ENCODE measurements at places on chromosomes 12 and 14.

DNA sequence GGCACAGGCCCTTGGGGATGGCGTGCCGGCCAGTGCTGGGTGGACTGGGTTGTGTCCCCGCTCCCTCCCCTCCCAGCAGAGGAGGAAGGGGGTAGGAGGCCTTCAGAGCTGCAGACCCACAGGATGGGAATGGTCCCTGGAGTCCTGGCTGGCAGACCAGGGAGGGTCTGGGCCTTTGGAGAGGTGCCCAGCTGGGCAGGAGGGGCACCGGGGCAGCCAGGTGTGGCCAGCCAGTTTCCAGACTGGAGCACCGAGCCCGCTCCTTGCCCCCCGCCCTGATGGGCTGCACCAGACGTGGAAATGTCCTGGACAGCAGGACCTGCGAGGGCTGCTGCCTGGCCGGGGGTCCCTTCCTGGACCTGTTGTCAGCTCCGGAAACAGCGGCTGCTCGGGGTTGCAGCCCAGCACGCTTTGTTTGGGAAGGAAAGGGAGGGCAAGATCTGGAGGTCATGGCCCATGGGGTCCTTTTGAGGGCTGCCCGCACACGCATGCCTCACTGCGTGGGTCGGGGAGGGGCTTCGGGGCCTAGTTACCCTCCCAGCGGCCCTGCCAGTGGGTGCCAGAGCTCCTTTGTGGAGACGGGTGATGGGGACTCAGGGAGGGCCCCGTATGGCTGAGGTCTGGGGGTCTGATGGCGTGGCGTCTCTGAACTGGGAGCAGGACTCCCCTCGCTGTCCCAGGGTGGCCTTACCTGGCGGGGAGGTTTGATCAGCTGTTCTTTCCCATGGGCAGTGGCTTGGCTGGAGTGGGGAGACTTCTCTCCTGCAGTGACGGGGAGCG lies 9.1 kb downstream of the KIF26A start:
- no peak for DNase-seq

GRCh38 chr14:97267509-97267908 lies 470.3 kb downstream of the VRK1 start:
- DNase-seq = no peak

DNA sequence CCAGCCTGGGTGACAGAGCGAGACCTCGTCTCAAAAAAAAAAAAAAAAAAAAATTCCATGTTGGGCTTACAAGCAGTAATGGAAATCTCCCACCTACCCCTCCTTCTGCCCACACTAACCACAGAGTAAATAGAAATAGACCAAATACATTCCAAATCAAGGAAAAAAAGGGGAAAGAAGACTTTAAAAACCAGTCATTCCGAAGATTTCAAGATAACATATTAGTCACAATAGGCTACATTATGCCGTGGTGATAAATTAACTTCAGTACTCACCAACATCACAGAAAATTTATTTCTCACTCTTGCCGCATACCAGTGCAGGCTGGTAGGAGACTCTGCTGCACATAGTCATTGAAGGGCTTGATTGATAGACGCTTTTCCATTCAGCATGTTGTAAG lies 15.5 kb upstream of the ETV6 start:
- DNase-seq = no peak

DNA sequence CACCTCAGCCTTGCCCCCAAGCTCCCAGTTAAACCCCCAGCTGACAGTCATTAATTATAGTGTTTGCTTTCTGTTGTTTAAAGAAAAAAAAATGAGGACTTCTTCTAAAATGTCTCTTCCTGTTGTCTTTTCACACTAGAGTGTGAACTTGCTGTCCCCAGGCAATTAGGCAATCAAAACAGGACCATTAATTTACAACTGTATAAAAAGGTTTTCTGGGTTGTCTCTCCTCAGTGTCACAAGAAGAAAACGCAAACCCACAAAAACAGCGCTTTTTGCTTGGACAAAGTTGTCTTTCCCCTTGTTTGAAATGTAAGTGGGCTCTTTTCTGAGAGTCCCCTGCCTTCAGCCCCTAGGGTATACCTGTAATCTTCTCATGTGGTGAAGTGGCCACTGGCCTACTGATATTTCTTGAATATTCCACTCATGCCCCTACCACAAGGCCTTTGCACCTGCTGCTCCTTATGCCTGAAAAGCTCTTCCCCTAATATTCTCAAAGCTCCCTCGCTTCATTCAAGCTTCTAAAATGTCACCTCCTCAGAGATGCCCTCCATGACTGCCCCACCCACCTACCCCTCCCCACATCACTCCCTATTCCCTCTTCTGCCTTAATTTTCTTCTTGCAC lies 158.9 kb upstream of the PWP1 start:
- no peak for DNase-seq

DNA sequence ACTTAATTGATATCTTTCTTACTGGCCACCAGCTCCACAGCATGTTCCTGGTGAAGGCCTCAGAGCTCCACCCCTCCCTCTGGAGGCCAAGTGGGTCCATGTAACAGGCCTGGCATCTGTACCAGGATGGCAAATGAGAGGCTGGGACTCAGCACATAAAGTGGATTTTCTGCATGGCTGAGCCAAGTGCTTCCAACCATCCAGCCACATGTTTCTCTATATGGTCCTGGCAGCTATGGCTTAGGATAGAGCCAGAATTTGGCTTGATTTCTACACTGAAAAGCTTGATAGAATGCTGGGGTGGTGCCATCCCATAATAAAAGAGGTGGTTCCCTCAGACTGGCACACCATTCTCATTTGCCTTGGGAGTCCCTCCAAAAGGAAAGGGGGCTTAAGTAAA lies 94.1 kb downstream of the PAX9 start:
- DNase-seq = no peak

DNA sequence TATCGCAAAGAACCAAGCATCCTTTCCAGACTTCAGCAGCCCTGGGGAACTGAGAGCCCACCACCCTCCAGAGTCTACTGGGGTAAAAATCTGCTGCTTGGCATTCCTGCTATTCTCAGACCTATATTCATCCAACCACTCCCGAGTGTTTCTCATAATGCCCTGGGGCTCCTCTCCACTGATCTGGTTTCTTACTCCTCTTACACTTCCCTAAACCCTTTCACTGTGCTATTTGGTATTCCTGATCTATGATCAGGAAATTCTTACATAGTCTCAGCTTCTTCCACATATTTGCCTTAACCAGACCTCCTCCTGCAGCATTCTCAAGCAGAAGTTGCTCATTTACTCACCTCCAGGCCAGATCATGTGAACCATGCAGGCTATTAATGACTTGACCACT lies 82.4 kb downstream of the SYT10 start:
- DNase-seq = no peak

GRCh38 chr12:122999986-123000420 lies 19.5 kb downstream of the ARL6IP4 start:
- no peak for DNase-seq

- no peak for DNase-seq
These were observed 864.2 kb downstream of the TRHDE start for GRCh38 chr12:73136386-73136785.

DNA sequence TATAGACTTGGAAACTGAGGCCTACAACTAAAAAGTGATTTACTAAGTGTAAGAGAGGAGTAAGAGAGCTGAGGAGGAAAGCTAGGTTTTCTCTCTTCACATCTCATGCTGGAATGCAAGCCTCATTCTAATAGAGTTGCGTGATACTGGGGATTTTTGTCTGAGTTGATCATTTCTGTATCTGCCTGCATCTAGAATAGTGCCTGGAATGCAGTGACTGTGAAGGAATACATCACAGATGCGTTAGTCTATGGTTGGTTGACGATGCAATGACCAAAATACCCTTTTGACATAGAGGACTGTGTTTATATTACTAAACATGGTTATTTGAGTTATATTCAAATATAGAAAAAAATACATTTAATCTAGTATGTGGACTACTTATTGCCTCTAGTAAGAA lies 9.2 kb upstream of the TMEM117 start:
- DNase-seq = no peak

DNA sequence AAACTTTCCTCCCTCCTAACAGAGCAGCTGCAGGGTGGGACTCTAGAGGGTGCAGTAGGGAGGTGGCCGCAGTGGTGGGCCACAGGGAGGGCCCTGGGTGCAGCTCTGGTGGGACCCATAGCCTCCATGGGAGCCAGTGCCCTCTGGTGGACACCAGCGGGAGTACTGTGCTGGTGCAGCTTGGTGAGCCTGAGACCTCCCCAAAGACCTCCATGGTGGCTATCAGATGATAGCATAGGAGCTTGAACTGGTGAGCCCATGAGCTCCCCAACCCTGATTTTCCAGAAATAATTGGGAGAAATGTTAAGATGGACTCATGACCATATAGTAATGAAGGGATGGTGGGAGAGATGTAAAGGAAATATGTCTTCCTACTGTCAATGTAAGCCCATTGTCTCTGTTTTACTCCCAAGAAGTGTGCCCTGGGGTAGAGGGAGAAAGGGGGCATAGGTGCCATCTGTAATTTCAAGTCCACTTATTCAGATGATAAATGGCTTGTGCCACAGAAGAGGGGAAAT lies 98.7 kb downstream of the GAS2L3 start:
- peak; percentile 16 for DNase-seq

GRCh38 chr12:56521590-56522371 lies at the start of gene RBMS2:
Gene RBMS2 (plus strand): TSS chr12:56521820. CDS start chr12:56522024, 204 bp downstream.
- DNase-seq = peak; percentile 7

GRCh38 chr14:67483579-67484285 lies 4.8 kb downstream of the TMEM229B start:
- no peak for DNase-seq

GRCh38 chr12:125014526-125014925 lies 21.1 kb downstream of the BRI3BP start:
- no peak for DNase-seq

- DNase-seq = no peak
These were observed 216.7 kb upstream of the SSTR1 start for GRCh38 chr14:37991027-37991426.

DNA sequence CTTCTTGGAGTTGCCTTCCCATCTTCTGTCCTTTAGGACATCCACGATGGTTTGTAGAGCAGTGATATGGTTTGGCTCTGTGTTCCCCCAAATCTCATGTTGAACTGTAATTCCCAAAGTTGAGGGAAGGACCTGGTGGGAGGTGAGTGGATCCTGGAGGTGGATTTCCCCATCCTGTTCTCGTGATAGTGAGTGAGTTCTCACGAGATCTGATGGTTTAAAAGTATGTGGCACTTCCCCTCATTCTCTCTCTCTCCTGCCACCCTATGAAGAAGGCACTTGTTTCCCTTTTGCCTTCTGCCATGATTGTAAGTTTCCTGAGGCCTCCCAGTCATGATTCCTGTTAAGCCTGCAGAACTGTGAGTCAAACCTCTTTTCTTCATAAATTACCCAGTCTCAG lies 99.2 kb downstream of the BRMS1L start:
- DNase-seq = no peak

DNA sequence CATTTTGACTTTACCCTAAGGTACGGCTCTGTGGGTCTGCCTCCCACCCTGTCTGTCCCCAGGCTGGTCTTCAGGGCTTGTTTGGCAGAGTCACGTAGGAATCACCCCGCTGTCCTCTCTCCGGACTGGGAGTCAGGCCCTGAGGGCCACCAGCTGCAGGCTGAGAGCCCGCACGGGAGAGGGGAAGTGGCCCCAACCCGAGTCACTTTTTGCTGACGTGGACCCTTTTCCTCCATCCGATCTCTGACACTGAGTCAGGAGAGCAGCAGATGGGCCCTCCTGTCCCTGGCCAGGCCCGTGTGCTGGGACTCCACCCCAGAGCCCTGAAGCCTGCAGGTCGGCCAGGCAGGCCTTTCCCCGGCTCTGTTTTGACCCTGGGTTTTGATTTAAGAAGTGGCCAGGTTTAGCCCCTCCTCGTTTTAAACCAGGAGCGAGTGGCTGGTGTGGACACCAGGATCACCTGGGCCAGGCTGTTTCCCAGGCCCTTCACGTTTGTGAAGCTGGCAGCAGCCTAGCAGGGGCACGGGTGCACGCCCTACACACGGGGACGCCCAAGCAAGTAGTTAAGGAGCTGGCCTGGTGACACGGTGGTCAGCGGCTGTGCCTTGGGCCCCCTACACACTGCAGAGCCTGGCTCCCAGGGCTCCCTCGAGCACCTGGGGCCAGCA lies 12.5 kb upstream of the TEX22 start:
- no peak for DNase-seq

DNA sequence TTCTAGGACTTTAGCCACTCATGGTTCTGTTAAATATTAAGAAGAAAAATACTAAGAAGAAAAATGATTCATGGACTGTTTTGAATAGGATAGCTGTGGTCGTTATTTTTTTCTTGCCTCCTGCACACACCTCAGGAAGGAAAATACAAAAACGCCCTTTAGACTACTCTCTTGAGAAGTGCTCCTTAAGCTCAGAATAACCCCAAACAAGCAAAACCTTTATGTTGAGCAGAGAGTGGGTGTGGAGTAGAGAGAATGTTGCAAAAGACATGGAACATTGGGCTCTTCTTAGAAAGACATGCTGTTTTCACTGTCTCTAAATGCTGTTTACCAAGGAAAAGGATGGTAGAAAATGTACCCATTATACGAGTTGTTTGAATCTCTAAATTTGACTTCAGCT lies 140.3 kb downstream of the LMNTD1 start:
- no peak for DNase-seq

DNA sequence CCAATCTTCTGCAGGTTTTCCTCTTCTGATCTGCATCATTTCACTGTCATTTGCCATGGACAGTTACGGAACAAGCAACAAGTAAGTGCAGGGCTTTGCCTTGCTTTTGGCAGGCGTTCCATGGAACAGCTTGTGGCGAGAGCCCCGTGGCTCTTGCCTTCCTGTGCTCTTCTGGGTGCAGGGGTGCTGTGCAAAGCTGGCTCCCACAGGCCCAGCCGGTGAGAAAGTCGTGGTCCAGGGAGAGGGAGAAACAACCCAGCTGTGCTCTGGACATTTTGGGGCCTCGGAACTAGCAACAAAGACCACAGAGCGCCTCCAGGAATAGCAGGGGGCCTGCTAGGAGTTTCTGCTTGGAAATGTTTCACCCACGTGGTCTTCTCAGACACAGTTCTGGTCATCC lies 164.7 kb downstream of the ADGRD1 start:
- DNase-seq = no peak

DNA sequence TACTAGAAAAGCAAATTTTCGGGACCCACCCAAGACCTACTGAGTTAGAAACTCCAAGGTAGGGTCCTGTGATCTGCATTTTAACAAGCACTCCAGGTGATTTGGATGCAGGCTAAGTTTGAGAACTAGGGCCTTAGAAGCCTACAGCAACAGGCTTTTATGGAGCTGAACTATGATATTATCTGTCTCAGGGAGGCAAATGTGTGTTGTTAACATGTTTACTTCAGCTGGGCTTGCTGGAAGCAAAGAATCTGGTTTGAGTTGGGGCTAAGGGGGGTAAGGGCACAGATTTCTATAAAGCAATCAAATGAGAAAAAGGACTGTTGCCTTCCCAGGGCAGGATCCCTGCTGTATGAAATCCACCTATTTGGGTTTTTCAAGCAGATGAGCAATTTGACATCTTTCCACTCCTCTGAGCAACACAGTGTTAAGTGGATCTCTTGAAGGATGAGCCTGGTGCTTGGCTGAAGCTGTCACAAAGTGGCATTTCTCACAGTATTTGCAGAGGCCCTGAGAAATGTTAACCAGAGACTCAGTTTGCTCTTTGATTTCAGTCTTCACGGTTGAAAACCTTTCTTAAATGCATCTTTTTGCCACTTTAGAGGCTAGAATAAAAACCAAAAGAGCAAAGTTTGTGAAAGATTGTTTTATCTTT lies 36.2 kb upstream of the SOCS2 start:
- no peak for DNase-seq
